Bronchial smooth muscle cell (primary cell): ENCODE measurements at places on chromosomes 7 and 10. TPM values are rescaled to one million over a fixed set of nuclear protein-coding genes. Genes with fewer than 3 reads are reported as not detected.

The FAM25C gene
- not detected in 2 replicates for total RNA-seq

The SLC13A1 gene
- total RNA-seq: not detected in 2 replicates

The NAT16 gene
- not detected in 2 replicates for total RNA-seq

The OR6B1 gene
- not detected in 2 replicates for total RNA-seq

The CALML5 gene
- 0.17 TPM in 1 of 2 replicates, not detected in the other for total RNA-seq

The ABCC2 gene
- total RNA-seq: 0.47 and 0.60 TPM in 2 replicates

The CARD11 gene
- under 0.01 TPM in 1 of 2 replicates, not detected in the other for total RNA-seq

The RBM20 gene
- under 0.01 TPM in 1 of 2 replicates, not detected in the other for total RNA-seq

The CCDC172 gene
- not detected in 2 replicates for total RNA-seq

The EXOSC1 gene
- 34.5 and 34.6 TPM in 2 replicates for total RNA-seq

The AOAH gene
- total RNA-seq: not detected in 2 replicates

The LIPM gene
- not detected in 2 replicates for total RNA-seq

The NRP1 gene
- total RNA-seq: 204 and 306 TPM in 2 replicates

The CAMK1D gene
- 0.79 and 0.94 TPM in 2 replicates for total RNA-seq

The PRR15 gene
- total RNA-seq: 0.16 TPM in 1 of 2 replicates, not detected in the other

The HMX2 gene
- total RNA-seq: not detected in 2 replicates

The HOXA7 gene
- under 0.01 TPM in 1 of 2 replicates, not detected in the other for total RNA-seq

The ABHD11 gene
- 8.0 and 10.7 TPM in 2 replicates for total RNA-seq

The ELFN1 gene
- total RNA-seq: 1.5 and 3.0 TPM in 2 replicates

The CALD1 gene
- total RNA-seq: 131 and 221 TPM in 2 replicates

The OPTN gene
- 81.3 and 146 TPM in 2 replicates for total RNA-seq

The ZNF853 gene
- total RNA-seq: 0.47 and 3.2 TPM in 2 replicates

The SLC39A12 gene
- total RNA-seq: 0.09 TPM in 1 of 2 replicates, not detected in the other

The ADAM8 gene
- total RNA-seq: 1.7 and 2.4 TPM in 2 replicates

The RBM48 gene
- 10.2 and 11.7 TPM in 2 replicates for total RNA-seq

The VPS41 gene
- total RNA-seq: 62.1 and 76.8 TPM in 2 replicates
